ENCODE measurements at places on chromosomes 1 and 21.

GRCh38 chr1:221947731-221948130 lies 205.8 kb upstream of the DUSP10 start:
- no peak for DNase-seq

DNA sequence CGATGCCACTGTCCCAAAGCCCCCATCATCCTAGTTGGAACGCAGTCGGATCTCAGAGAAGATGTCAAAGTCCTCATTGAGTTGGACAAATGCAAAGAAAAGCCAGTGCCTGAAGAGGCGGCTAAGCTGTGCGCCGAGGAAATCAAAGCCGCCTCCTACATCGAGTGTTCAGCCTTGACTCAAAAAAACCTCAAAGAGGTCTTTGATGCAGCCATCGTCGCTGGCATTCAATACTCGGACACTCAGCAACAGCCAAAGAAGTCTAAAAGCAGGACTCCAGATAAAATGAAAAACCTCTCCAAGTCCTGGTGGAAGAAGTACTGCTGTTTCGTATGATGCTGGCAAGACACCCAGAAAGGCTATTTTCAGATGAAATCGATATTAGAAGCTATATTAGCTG lies 8.1 kb downstream of the RHOU start:
- DNase-seq: no peak

- no peak for DNase-seq
Observed at GRCh38 chr1:41144285-41144684, 97.8 kb downstream of the SCMH1 start.

GRCh38 chr21:15255763-15256162 lies 191.0 kb upstream of the NRIP1 start:
- no peak for DNase-seq

DNA sequence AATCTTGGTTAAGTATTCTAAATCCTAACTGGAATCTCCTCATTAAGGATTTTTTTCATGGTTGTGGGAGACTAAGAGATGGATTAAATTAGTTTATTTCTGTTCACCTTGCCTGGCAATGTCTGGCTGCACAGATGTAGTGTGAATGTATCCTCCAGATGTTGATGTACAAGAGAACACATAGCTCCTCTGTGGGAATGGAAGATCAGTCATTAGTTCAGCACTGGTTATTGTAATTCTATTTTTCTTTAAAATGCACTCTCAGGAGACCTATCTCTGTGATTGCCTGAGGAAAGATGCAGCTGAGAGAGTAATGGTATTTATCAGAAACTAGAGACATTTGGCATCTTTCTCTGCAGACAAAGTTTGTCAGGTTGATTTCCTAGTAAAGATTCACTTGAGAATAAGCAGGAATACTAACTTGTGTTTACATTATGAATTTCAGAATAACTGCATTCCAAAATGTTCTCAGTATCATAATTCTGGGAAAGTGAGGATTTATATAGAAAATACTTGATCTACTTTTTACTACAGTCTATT lies 178.6 kb downstream of the GIPC2 start:
- DNase-seq: no peak

DNA sequence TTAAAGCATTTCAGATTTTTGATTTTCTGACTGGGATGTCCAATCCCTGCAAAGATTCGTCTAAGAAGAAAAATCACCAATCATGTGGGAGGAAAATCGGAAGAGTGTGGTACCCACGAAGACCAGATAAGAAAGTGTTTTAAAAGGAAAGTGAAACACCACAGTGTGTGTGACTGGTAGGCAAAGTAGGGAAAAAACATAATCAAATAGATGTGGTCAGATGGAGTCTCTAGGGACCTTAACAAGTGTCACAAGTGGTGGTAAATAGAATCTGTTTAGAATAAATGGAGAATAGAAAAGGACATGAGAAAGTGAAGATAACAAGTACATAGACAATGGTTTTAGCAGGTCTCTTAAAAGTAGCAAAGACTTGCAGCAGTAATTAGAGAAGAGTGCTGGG lies 154.6 kb downstream of the SLC30A10 start:
- no peak for DNase-seq

Data from stimulated activated CD4-positive, alpha-beta T cell treated with anti-CD3 and anti-CD28 coated beads, Interleukin-4, amount 100 ng/mL, for 1 hour (primary cell).